ENCODE measurements at places on chromosomes 3 and 15.

GRCh38 chr15:52071570-52071969 is 41.0 kb downstream of the BCL2L10 start:
- DNase-seq = no peak

DNA sequence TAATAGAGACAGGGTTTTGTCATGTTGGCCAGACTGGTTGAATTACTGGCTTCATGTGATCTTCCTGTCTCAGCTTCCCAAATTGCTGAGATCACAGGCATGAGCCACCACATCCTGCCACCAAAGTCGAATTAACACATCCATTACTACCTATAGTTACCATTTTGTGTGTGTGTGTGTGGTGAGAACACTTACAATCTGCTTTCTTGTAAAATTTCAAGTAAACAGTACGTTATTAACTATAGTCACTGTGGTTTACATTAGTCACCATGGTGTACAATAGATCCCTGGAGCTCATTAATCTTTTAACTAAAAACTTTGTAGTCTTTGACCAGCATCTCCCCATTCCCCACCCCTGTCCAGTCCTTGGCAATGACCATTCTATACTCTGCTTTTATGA is 270.0 kb downstream of the NAALADL2 start:
- DNase-seq = no peak

- DNase-seq = no peak
These were observed 84.1 kb upstream of the KLHL25 start for GRCh38 chr15:85878828-85879225.

DNA sequence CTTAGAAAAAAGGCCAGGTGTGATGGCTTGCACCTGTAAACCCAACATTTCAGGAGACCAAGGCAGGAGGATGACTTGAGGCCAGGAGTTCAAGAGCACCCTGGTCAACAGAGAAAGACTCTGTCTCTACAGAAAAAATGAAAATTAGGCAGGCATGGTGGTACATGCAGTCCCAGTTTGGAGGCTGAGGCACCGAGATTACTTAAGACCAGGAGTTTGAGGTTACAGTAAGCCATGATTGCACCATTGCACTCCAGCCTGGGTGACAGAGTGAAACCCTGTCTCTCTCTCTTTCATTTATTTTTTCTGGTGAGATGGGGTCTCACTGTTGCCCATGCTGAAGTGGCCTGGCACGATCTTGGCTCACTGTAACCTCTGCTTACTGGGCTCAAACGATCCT is 24.7 kb downstream of the IP6K1 start:
- DNase-seq = no peak

GRCh38 chr3:74921676-74922075 is 307.2 kb upstream of the CNTN3 start:
- no peak for DNase-seq

DNA sequence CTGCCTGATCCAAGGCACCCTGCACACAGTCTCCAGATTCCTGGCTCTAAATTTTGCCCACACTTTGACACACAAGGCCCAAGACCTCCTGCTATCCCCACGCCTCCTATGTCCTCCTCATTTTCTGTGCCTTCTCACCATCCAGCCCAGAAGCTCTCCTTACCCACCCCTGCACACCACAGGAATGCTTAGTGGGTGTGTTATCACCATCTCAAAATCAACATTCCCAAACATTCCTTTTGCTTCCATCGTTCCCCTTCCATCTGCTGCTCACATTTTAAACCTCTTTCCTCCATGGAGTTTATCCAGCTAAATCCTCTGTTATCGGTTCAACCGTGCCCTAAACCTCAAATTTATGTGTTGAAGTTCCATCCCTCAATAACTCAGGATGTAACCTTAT is 43.9 kb downstream of the DGKG start:
- DNase-seq = no peak

Measured in activated T-helper 2 cell treated with anti-CD3 and anti-CD28 coated beads, Interferon-gamma antibody, Interleukin-2, Interleukin-4, amounts not matched to agents 10 μg/mL and 5 μg/mL and 100 μg/mL, durations not matched to agents 14 hours and 24 hours and 36 hours (primary cell).